ELR (cell line): ENCODE measurements at places on chromosomes 3 and 15.

- DNase-seq: no peak
Measured at GRCh38 chr15:78671626-78672211, 30.7 kb upstream of the CHRNB4 start.

GRCh38 chr15:90270502-90271150 is 5.2 kb downstream of the NGRN start:
- DNase-seq: no peak

DNA sequence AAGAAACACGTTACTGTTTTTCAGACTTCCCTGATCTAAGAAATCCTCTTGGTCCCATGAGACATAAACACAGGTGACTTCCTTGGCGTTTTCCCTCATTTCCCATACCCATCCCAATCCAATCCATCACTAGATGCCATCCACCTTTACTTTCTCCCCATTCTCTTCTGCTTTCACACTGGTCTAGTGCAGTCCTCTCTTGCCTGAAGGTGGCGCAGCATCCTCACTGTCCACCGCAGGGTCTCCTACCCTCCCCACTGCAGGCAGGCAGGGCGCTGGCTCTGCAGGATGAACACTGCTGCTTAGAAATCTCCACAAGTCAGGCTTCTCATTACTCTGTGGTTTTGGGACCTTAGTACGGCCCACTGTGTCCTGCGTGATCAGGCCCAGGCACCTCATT is 58.2 kb downstream of the RAB7A start:
- DNase-seq: no peak

- peak; percentile 64 for DNase-seq
Measured at GRCh38 chr15:64092864-64093626, 593 bp downstream of the CIAO2A start.

DNA sequence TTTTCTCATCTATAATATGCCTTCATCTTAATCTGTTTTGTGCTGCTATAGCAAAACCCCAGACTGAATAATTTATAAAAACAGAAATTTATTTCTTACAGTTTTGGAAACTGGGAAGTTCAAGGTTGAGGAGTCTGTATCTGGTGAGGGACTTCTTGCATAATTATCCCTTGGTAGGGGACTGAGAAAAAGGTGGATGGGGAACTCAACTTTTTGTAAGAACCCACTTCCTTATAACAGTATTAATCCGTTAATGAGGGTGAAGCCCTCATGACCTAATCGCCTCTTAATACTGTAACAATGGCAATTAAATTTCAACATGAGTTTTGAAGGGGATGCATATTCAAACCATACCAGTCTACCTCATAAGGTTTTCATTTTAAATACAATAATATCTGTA is 17.4 kb upstream of the MYH15 start:
- no peak for DNase-seq

DNA sequence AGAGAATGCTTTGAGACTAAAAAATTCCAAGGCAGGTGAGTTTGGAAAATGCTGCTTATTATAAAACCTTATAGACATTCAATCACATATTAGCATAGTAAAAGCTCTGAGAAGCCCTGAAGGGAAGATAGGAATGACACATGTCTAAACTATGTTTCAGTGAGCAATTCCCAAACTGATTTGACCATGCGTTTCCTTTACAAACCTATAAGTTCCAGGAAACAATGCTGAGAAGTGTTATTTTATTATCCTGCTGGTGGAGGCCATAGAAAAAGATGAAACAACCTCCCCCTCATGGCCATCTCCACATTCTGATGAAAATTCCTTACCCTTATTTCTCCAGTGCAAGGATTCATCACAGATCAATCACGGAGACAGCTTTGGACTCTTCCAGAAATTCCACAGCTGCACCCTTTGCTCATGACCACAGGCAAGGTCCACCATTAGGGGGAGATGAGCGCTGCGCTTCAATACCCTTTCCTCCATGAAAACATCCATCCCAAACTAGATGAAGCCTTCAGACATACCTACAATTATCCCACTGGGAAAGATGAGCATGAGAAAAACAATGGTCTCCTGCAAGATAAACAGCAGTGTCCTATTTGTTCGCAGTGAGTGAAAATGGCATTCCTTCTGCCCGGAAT is 372.1 kb downstream of the MAGI1 start:
- DNase-seq: peak; percentile 71

DNA sequence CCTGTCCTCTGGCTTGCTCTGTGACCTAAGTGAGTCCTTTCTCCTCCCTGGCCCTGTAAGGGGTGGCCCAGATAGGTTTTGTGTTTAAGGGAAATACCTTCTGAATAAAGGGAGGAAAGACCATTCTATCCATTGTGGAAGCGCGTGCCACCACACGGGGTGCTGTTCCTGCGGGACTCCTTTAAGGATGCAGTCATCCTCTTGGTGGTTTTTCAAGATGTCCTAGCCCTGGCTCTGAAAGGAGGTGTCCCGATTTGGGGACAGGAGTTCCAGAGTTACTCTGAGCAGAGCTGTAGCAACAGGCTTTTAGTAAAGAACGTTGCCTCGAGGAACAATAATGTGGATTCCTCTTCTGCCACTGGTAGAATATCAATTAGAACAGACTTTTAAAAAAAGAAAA is 9.6 kb downstream of the SLC6A6 start:
- peak; percentile 44 for DNase-seq

- peak; percentile 38 for DNase-seq
Measured at GRCh38 chr3:66195347-66195783, 25.4 kb upstream of the SLC25A26 start.

- DNase-seq: no peak
Measured at GRCh38 chr3:99768808-99769501, 48.7 kb upstream of the CMSS1 start.

DNA sequence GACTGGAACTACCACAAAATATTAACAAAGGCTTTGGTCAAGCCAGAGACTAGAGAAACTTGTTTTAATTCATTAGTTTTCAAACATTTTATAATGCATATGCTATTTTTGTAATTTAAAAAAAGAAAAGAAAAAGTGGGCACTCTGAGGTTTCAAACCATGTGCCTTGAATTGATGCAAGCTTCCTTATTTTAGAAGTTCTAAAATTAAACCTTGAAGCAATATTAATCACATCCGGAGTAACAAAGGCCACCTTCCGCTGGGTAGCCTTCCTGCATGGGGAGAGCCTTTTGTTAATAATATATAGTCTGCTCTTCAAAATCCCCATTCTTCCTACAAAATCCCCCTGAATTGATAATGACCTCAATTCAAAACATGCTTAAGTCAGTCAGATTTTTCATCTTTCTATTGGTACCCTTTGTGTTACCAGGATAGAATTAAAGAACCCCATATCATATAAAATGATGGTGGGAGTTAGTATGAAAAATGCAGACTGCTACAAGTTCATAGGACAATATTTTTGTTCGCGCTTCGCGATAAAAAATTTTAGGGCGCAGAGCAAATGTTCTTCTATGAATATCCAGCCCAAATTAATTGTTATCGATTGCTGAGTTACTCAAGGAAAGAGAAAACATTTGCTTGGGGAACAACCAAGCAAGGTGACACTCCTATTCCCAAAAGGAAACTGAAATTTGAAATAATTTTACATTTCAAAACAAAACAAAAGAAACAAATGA is 30.6 kb downstream of the LDHAL6B start:
- DNase-seq: peak; percentile 16

DNA sequence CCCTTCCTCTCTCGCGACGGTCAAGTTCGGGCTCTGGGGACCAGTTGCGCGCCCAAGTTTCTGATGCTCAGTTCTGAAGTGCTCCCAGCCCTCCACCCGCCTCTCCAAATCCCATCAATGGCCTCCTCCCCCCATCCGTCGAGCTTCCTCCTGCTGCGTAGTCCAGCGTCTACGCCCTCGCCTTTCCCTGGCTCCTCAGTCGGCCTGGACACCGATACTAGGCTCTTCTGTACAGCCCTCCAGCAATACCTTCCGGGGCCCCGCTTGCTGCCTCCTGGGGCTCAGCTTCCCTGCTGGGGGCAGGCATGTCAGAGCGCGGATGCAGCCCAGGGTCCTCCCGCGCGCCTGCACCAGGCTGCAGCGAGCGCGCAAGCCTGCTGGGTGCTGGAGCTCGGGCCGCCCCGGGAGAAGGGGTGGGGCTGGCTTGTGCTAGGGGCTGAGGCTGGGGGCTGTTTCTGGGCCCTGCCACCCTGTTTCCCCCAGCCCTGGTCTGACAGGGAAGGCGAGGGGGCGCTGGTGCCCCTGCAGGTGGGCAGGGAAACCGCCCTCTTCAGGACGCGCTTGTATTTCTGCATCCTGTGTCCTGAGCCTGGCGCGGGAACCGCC is 353.3 kb upstream of the SUCLG2 start:
- no peak for DNase-seq

DNA sequence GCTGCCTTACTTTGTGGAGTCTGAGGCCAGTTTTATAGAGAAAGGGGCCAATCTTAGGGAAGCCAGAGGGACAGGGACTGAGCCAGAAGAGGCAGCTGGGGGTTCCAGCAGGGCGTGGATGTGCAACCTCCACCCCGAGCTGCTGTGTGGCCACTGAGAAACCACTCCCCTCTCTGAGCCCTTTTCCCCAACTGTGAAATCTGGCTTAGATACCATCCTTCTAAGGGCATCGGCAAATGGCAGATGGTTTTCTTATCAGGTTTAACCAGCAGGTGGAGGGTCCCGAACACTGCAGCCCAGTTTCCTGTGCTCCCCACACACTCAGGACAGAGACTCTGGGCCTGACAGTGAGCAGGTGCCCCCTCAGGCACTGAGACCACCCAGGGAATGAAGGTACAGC is 55.8 kb upstream of the SLC6A6 start:
- no peak for DNase-seq

- no peak for DNase-seq
Measured at GRCh38 chr15:62879770-62880169, 162.8 kb upstream of the TPM1 start.
